ENCODE measurements at places on chromosomes 13 and 19. TPM values are rescaled to one million over a fixed set of nuclear protein-coding genes. Genes with fewer than 3 reads are reported as not detected.

DNA sequence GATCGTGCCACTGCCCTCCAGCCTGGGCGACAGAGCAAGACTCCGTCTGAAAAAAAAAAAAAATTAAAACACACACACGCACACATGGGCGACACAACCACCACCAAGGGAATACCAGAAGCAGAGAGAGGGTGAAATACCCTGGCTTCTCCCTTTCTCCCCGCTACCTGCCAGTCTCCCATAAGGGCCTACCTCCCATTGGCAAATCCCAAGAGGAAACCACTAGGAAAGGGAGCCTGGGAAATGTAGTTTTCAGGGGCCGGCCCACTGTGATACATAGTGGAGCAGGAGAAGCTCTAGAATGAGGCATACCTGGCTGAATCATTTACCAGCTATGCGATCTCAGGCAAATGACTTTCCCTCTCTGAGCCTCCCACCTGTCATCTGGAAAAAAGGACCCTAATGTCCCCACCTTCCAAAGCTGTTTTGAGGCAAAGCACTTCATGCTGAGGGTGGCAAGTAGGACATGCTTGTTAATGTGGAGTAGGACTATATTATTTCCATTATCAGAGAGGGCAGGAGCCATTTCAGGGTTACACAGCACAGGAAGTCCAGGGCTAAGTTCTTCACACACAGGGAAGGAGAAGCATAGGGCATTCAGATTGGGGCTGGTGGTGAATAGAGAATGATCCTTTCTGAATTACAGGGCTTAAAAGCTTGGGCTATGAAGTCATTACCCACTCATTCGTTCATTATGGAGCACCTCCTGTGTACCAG, 14.3 kb upstream of the HNRNPUL1 start:
- H3K4me1 ChIP-seq, result no peaks in the 10 kb centered on the region
- H3K27ac ChIP-seq, result no peak overlapping the region
- H3K27me3 ChIP-seq, result no peaks in the 10 kb centered on the region
- peaks cover 99% of the 10 kb centered on the region for H3K36me3 ChIP-seq

- DNase-seq, result peak; percentile 78
- H3K4me1 ChIP-seq, result no peaks in the 10 kb centered on the region
- peaks cover 42% of the 10 kb centered on the region for H3K36me3 ChIP-seq
- peak overlapping the region; percentile 82 for H3K4me3 ChIP-seq
- H3K27me3 ChIP-seq, result no peaks in the 10 kb centered on the region
Measured at GRCh38 chr19:13155472-13156359, 5.5 kb downstream of the IER2 start.

DNA sequence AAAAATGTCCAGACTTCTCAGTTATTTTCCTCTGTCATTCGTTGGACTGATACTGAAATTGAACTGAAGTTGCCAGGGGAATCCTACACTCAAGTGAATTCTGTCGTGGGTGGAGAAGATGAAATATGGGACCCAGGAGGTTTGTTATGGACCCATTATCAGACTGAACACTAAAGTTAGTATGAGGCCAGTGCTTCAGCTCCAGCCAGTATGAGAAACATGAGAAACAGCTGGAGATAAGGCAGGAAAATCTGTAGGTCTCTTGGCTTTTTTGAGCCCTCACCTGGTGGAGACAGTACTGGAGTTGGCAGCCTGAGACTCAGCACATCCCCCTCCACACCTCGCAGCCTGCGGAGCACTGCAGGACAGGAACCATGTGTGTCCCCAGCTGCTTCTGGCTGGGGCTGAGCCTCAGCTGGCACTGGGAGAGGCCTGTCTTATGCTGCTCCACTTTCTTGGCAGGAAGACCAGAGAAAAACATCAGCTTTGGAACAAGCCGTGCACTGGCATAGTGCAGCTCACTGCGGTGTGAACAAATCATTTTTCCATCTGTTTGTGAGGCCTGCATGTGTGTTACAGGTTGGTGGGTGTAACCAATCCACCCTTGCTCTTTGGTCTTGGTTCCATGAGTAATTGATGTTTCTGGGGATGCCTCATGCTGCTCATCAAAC, 641.0 kb downstream of the FGF9 start:
- H3K4me3 ChIP-seq, result no peak overlapping the region
- H3K27ac ChIP-seq, result no peak overlapping the region

DNA sequence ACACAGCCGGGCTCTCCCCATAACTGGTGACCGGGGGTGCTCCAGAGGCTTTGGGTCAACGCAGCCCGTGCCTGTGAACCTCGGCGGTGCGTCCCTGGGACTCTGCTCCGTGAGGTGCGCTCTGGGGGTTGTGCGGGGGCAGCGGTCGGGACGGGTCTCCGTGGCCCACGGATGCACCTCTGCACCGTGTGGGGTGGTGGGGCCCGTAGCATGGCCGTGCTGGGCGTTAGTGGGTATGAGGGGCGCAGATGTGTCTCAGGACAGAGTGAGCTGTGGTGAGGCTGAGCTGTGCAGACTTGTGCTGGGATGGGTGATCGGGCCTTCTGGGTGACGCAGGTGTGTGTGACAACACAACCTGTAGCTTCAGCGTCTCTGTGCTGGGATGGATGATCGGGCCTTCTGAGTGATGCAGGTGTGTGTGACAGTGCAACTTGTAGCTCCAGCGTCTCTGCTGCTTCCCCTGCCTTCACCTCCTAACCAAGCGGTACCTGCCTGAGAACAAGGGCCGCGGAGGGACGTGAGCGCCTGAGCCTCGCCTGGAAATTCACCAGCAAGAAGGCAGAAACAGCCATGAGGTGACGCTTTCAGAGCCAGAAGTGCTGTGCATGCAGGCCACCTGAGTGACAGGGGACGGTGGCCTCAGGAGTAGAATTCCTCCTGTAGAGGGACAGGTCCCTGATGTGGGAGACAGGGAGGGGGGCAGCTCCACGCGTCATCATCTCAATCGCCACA, 599 bp downstream of the ZNF331 start:
- H3K4me3 ChIP-seq, result peak overlapping the region; percentile 89
- no peaks in the 10 kb centered on the region for H3K27me3 ChIP-seq
- DNase-seq, result no peak
- peaks cover 23% of the 10 kb centered on the region for H3K36me3 ChIP-seq
- H3K27ac ChIP-seq, result peak overlapping the region; percentile 78
- H3K4me1 ChIP-seq, result no peaks in the 10 kb centered on the region

Gene UPK1A
- total RNA-seq, result not detected

Gene LIG1
- total RNA-seq, result 14.6 TPM

DNA sequence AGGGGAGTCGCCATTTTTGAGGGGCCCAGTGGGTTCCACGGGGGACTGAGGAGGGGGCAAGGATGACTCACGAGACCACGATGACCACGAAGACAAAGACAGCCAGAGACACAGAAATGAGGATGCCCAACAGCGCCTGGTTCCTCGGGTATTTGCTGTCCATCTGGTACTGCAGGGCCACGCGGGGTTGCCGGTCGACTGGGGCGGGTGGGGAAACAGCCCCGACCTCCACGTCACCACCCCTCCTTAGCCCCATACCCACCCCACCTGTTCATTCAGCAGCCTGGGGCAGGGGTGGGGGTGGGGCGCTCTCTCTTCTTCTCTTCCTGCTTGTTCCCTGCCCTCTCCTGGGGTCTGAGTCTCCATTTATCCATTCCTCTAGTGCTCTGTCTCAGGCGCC, 8.6 kb downstream of the IZUMO2 start:
- no peaks in the 10 kb centered on the region for H3K4me1 ChIP-seq
- H3K27ac ChIP-seq, result no peak overlapping the region
- DNase-seq, result no peak
- H3K27me3 ChIP-seq, result no peaks in the 10 kb centered on the region

DNA sequence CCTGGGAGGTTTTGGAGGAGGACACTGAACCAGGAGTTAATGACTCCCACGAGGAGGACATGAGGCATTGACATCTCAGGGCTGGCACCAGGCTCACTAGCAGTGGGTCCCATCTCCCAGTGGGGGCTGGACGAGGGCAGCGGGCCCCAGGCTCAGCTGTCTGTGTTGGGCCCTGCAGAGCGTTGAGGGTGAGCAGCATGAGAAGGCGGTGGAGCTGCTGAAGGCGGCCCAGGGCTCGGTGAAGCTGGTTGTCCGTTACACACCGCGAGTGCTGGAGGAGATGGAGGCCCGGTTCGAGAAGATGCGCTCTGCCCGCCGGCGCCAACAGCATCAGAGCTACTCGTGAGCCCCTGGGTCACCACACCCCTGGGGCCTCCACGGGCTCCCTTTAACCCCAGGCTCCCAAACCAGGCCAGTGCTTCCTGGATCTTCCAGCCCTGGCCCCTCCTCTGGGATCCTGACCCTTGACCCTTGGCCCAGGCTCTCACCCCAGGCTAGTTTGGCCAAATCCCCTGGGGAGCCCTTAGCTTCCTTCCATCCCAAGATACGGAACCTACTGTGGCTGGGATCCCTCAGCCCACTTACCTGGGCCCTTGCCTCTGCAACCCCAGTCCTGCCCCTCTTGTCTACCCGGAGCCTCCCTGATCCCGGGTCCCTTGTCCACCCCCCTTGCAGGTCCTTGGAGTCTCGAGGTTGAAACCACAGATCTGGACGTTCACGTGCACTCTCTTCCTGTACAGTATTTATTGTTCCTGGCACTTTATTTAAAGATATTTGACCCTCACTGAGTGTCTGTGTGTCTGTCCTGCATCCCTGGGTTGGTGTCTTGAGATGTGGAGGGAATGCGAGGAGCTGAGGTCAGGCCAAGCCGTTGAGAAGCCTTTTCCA, 1.0 kb downstream of the C19orf73 start:
- peaks cover 42% of the 10 kb centered on the region for H3K4me1 ChIP-seq
- no peaks in the 10 kb centered on the region for H3K27me3 ChIP-seq
- peak overlapping the region; percentile 83 for H3K4me3 ChIP-seq
- H3K27ac ChIP-seq, result peak overlapping the region; percentile 83
- peaks cover 20% of the 10 kb centered on the region for H3K36me3 ChIP-seq
- no peak for DNase-seq

- DNase-seq, result no peak
- H3K4me3 ChIP-seq, result no peak overlapping the region
- H3K36me3 ChIP-seq, result peaks cover 19% of the 10 kb centered on the region
- no peaks in the 10 kb centered on the region for H3K27me3 ChIP-seq
- H3K4me1 ChIP-seq, result no peaks in the 10 kb centered on the region
- H3K27ac ChIP-seq, result no peak overlapping the region
Measured at GRCh38 chr13:98370806-98371515, 193.9 kb upstream of the RNF113B start.

DNA sequence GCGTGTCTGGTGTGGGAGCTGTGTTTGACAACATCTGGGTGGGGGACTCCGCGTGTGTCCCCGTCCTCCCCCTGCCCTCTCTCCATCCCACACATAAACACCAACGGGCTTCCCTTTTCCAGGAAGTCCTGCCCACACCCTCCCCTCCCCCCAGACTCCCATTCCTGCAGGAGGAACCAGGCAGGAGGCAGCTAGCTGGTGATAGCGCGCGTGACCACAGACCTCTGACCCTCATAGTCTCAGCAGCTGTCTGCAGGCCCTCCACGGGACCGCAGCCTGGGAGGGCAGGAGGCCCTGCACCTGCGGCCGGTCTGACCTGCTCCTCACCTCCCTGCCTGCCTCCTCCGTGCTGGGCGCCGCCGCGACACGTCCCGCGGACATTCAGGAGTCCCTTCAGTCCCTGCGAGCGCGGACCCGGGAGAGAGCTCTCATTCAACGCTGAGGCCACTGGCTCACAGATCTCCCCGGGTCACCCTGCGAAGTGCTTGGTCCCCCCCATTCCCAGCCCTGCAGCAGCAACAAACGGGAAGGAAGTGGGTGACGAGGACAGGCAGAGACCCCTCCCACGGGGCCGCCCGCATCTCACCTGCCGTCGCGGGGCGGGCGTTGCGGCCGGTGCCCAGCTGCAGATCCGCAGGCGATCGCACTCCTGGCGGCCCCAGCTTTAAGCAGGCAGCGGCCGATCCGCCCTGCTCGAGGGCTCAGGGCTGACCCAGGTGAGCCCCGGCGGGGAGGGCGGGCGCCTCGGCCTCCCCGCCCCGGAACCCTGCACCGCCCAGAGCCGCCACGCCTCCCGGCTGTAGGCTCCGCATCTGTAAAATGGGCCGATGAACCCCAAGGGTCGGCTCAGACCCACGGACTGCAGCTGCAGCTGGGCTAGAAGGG, 1.1 kb upstream of the ACP5 start:
- H3K4me1 ChIP-seq, result peaks cover 6% of the 10 kb centered on the region
- H3K4me3 ChIP-seq, result no peak overlapping the region
- no peaks in the 10 kb centered on the region for H3K36me3 ChIP-seq
- H3K27ac ChIP-seq, result no peak overlapping the region
- no peaks in the 10 kb centered on the region for H3K27me3 ChIP-seq

Gene CTXN1
- 5.2 TPM for total RNA-seq

Gene HRC
- not detected for total RNA-seq

GRCh38 chr13:75489502-75490263, 7.7 kb upstream of the TBC1D4 start:
- peak; percentile 73 for DNase-seq
- peak overlapping the region; percentile 88 for H3K27ac ChIP-seq
- peaks cover 7% of the 10 kb centered on the region for H3K36me3 ChIP-seq

GRCh38 chr13:44790289-44790688, 199.0 kb downstream of the NUFIP1 start:
- DNase-seq, result peak; percentile 7
- no peaks in the 10 kb centered on the region for H3K36me3 ChIP-seq
- H3K27me3 ChIP-seq, result no peaks in the 10 kb centered on the region
- peaks cover 5% of the 10 kb centered on the region for H3K4me1 ChIP-seq
- H3K27ac ChIP-seq, result no peak overlapping the region

DNA sequence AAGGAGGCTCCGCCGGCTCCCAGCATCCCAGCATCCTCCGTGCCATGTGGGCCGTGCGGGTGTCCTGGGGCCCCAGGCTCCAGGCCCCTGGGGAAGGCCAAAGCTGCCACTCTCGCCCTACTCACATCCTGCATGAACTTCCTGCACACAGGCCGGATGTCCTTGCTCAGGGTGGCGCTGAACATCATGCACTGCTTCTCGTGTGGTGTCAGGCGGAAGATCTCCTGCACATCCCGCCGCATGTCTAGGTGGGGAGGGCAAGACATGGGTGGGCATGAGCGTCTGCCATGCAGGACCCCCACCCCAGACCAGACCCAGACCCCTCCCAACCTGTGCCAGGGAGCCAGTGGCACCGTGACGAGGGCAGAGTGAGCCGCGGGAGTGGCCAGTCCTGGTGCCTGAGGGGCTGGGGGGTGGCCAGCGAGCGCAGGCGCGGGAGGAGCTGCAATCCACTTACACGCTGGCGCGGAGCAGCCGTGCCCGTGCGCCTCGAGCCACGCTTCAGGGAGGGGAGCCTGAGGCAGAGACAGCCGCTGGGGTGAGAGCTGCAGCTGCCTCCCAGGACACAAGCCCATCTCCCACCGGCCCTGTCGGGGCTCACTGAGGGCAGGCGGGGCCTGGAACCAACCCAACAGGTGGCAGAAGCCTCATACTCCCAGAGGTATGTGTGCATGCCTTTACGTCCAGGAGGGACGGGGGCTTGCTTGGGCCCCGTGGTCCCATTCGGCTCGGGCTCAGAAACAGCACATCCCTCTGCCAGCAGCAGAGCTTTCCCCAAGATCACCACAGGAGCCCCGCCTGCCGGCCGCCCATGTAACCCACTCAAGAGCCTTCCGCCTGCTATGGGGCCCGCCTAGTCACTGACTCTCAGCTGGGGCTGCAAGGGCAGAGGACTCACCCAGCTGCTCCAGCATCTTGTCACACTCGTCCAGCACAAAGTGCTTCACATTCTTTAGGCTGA, 8.8 kb downstream of the DDX39A start:
- H3K36me3 ChIP-seq, result peaks cover 72% of the 10 kb centered on the region
- H3K27me3 ChIP-seq, result no peaks in the 10 kb centered on the region
- no peak overlapping the region for H3K4me3 ChIP-seq

Gene PRR36
- 0.10 TPM for total RNA-seq

Gene ZNF813
- total RNA-seq, result 2.0 TPM
